Activated CD4-positive, alpha-beta T cell treated with anti-CD3 and anti-CD28 coated beads, Interleukin-10, Interleukin-2, amounts not matched to agents 100 ng/mL and 50 ng/mL, durations not matched to agents 16 hours and 8 hours (primary cell): ENCODE measurements at places on chromosomes 7 and 10.

DNA sequence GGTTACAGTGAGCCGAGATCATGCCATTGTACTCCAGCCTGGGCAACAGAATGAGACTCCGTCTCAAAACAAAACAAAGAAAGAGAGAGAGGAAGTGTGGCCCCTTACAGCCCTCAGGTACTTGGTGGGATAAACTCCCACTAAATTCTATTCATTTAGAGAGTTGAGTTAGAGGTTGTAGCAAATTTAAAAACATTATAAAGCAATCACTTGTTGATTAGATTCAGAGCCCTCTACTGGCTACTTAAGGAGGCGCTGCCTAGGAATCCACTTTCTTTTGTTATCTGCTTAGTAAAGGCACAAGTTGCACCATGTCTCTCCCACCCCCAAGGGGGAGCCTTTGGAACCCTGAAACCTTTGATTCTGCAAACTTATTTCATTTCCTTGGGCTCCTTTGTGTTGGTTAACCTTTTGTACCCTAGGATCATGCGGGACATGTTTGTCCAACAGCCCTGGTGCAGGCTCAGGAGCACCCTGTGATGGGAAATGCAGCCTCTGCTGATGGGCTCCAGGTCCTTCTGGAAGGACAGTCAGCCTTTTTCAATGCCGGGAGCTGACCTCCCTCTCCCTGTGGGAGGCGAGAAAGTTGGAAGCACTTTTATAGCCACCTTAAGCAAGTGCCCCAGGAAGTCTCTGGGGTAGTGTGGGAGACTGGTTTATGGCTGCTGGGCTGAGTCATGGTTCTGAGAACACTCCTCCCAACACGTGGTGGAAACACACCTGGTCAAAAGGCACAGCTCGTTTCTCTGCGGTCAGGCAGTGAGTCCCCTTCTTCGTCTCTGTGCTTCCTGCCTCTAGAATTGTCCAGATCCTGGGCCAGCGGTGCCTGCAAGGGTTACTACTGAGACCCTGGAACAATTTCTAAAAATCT is 2.3 kb downstream of the HKDC1 start:
- DNase-seq = peak; percentile 94

DNA sequence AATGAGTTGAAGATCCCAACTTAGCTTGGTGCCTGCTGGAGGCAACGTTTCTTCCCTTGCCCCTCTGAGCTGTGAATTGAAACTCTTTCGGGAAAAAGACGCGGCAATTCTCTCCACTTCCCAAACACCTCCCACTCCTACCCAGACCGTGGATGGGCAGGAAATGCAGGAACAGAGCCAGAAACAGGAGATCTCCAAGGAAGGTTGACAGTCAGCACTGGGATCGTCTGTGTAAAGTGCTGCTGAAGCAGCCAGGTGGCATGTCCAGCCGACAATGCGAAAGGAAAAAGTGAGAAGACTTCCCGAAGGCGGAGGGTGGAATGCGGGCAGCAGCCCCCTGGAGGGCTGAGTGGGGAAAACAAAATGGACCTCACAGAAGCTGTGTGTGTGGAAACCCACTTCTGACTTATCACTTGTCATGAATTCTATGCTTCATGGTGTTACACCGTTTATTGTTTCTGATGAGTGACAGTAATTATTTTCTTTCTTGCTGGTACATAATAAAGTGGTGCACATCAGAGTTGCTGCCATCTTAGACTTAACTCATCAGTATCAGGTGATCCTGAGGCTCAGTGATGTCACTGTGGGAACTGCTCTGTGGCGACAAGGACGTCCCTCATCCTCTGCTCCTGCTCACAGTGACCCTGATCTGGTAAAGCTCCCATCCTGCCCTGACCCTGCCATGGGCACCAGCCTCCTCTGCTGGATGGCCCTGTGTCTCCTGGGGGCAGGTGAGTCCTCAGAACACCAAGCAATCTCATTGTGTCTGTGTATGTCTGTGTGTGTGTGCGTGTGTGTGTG is 220.5 kb upstream of the PRSS1 start:
- no peak for DNase-seq

- DNase-seq = no peak
These were observed 76.2 kb upstream of the MPP7 start for GRCh38 chr10:28378986-28379585.

DNA sequence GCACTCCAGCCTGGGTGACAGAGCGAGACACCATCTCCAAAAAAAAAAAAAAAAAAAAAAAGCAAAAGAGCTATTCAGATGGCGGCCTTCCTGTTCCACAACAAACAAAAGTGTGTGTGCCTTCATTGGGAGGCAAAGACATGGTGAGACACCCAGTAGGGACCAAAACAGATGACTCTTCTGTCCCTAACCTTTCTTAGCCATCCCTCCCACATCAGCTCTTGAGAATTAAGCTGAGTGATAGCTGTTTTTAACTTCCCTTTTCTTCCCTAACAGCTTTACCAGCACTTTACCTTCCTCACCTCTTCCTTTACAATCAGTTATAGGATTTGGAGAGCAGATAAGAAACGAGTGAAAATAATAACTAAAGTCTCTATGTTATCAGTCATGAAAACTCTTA is 48.2 kb downstream of the ARMH3 start:
- DNase-seq = no peak

DNA sequence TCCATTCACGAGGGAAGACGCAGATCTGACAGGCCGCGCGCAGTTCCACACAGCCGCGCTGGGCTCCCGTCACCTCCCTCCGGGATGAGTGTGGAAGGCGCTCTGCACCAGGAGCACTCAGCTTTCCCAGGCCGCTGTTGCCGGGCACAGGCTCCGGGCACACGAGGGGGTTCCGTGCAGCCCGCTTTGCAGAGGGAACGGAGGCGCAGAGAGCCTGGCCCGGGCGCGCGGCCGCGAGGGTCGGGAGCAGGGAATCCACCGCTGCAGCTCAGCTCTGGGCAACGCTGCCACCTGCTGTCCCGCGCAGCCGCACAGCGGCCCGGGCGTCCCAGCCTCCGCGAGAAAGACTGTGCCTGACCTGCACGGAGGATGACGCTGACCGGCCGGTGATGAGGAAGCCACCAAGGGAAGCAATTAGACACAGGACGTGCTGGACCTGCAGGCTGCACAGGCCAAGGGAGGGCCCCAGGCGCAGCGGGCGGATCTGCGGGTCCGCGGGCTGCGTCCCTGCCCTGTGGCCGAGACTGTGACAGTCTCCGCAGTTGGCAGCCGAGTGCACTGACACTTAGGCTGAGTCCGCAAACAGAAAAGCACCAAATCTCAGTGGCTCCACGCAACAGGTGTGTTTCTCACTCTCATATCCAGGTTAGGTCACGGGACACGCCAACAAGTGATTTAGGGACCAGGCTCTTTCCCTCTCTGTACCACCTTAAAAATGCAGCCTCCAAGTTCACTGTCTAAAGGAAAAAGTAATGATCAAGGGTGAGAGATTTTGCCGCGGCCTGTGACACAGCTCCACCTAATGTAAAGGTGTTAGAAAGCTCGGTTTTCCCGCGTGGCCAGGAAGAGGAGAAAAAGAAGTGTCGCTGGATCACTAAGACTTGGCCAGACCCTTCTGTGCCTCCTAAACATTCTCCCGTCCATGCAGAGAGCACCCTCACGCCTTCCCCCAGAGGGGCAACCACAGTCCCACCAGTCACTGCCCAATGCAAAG is 94.5 kb downstream of the SEC61G start:
- DNase-seq = peak; percentile 46

DNA sequence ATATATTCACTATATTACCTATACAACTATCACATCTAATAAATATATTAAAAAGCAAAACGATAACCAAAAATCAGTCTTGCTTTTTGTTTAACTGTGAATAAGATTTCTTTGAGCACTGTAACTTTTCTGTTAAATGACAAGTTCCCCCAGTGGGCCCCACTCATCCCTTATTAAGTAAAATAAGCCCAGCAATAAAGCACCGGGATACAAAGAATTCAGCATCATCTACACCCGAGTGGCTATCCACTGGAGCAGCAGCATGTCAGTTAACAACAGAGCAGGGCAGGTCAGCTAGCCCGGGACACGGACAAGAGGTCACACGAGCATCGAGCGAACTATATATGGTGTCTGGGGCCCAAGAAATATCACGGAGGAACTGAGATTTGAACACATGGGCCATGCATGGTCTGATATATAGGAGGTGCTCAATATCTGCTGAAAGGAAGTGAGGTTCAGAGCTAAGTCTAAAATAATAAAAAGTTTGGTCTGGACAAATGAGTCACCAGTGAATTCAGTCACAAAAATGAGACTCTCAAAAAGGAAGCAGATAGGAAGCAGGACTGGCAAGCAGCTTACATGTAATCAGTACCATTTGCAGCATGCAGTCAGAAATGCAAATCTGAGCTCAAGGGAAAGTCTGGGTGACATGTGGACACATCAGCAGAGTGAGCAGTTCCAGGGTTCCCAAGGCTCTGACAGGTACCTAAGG is 4.1 kb downstream of the ERCC6 start:
- DNase-seq = peak; percentile 68
